ENCODE measurements at places on chromosomes 5 and 9. TPM values are rescaled to one million over a fixed set of nuclear protein-coding genes. Genes with fewer than 3 reads are reported as not detected.

DNA sequence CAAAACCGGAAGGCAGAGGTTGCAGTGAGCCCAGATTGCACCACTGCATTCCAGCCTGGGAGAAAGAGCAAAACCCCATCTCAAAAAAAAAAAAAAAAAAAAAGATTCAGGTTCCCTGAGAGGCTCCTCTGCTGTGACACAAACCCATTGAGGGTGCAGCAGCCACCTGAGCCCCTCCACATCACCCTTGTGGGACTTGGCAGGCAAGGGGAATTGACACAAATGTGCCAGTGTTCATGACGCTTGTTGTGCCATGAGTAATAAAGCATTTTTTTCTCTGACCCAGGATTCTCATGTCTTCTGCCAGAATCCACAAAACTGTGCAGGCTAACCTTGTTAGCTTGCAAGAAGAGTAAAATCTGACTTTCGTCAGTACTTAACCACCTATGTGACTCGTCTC lies 149.6 kb downstream of the TTC39B start:
- no peak for DNase-seq

Gene SLC12A7
- 27.8 TPM for polyA plus RNA-seq

- DNase-seq: no peak
Observed at GRCh38 chr5:135158982-135159381, 125.0 kb upstream of the PITX1 start.

Gene HIGD2A
- polyA plus RNA-seq: 94.5 TPM

Gene PSIP1
- 205 TPM for polyA plus RNA-seq

DNA sequence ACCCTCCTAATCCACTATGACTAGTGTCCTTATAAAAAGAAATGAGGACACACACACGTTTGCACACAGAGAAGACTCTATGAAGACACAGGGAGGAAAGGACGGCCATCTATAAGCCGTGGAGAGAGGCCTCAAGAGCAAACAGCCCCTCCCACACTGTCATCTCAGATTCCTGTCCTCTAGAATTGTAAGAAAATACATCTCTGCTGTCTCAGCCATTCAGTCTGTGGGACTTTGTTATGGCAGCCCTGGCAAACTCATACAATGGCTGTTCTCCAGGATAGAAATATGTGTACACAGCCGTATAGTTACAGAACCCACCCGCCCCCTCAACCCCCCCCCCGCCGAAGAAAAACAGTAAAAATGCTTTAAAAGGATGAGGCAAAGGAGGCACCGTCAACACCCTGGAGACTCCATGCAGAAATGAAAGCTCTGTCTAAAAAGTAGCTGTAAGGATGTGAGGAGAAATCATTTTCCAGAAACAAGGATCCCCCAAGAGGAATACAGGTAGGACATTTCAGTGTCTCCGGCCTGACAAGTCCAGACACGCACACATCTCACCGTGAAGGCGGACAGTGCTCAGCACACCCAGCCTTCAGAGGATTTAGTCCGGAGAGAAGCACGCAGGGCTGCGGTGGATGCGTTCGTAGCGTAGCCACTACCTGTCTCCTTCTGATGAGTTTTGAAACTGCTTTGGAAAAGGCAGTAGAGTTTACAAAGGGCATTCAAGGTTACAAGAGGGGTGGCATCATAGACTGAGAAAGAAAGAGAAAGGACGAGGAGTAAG lies 110.8 kb upstream of the ERCC6L2 start:
- no peak for DNase-seq

- no peak for DNase-seq
Observed at GRCh38 chr5:75672616-75673015, 44.6 kb downstream of the POC5 start.

Gene SOX30
- polyA plus RNA-seq: 0.83 TPM

Gene PCDHGC4
- 2.4 TPM for polyA plus RNA-seq

Gene GAPT
- polyA plus RNA-seq: 1.7 TPM

- DNase-seq: no peak
Observed at GRCh38 chr9:107794259-107794658, 304.7 kb upstream of the KLF4 start.

Gene IFNK
- polyA plus RNA-seq: not detected

Gene KIF4B
- 0.33 TPM for polyA plus RNA-seq
